ENCODE measurements at places on chromosomes 3 and 15. TPM values are rescaled to one million over a fixed set of nuclear protein-coding genes. Genes with fewer than 3 reads are reported as not detected.

Gene PTX3
- total RNA-seq = 9.1 TPM

Gene ANKUB1
- total RNA-seq = not detected

Gene KLHL40
- not detected for total RNA-seq

Gene LRRC34
- total RNA-seq = 54.8 TPM

Gene SLCO3A1
- 4.8 TPM for total RNA-seq

Gene UTS2B
- not detected for total RNA-seq

Gene DHFR2
- total RNA-seq = 7.0 TPM

Gene ITPKA
- total RNA-seq = 0.09 TPM

Gene CLDN18
- total RNA-seq = not detected

Gene CX3CR1
- total RNA-seq = not detected

Gene TNFAIP8L3
- total RNA-seq = not detected

Gene IL12A
- total RNA-seq = 0.77 TPM

Gene ZNF502
- 3.6 TPM for total RNA-seq

Gene GPR149
- total RNA-seq = not detected

Gene UQCC5
- total RNA-seq = 2.4 TPM

Gene CASR
- not detected for total RNA-seq

Gene HCLS1
- not detected for total RNA-seq

Gene RTP1
- total RNA-seq = 0.43 TPM

Gene ZNF80
- total RNA-seq = not detected

Gene IGF2BP2
- total RNA-seq = 147 TPM

Gene TMEM212
- not detected for total RNA-seq

Gene LEKR1
- total RNA-seq = 1.9 TPM

Gene PPIB
- 137 TPM for total RNA-seq

Gene JMJD7
- total RNA-seq = 18.3 TPM

Gene CYP8B1
- total RNA-seq = not detected

Gene GPR27
- total RNA-seq = 18.3 TPM

Gene CCDC80
- total RNA-seq = 14.7 TPM

Gene ITIH1
- not detected for total RNA-seq

Gene PPM1L
- total RNA-seq = 25.2 TPM

Gene ZNF35
- total RNA-seq = 23.4 TPM

Gene CCDC13
- total RNA-seq = not detected

Gene OSBPL10
- 5.1 TPM for total RNA-seq

Gene HCN4
- total RNA-seq = 0.50 TPM

Gene EPHA3
- 0.36 TPM for total RNA-seq

Gene CSTA
- not detected for total RNA-seq

Gene DPPA2
- total RNA-seq = 1.2 TPM

Gene IMPG2
- total RNA-seq = 0.03 TPM

Gene EPHB3
- total RNA-seq = 2.3 TPM

Gene P2RY13
- not detected for total RNA-seq

Gene NUSAP1
- 388 TPM for total RNA-seq

Gene ZIC1
- total RNA-seq = 0.84 TPM

Gene LIPH
- 0.03 TPM for total RNA-seq

Measured in neural progenitor cell (in vitro differentiated cells).